Umbilical cord (tissue), 2 donors: ENCODE measurements at places on chromosomes 12 and 14. TPM values are rescaled to one million over a fixed set of nuclear protein-coding genes. Genes with fewer than 3 reads are reported as not detected.

GRCh38 chr12:58907391-58907790 lies 12.9 kb downstream of the LRIG3 start:
- DNase-seq = no peak

The GPRC5D gene
- total RNA-seq = not detected

DNA sequence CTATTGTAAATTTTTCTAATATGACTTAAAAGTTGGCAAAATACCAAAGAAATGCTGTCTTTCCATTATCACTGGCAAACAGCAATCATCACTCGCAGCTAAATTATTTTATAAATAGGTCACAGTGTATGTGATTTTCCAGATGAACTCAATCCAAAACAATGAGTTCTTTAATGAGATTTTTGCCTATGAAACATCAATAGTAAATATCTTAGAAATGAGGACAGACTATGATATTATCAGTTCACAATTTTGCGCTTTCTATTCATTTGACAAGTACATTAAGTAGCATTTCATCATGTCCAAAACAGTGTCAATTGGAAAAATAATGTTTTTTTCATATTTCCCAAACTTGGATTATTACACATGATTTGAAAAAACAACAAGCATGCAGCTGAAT lies 65.7 kb downstream of the PIK3C2G start:
- DNase-seq = no peak

DNA sequence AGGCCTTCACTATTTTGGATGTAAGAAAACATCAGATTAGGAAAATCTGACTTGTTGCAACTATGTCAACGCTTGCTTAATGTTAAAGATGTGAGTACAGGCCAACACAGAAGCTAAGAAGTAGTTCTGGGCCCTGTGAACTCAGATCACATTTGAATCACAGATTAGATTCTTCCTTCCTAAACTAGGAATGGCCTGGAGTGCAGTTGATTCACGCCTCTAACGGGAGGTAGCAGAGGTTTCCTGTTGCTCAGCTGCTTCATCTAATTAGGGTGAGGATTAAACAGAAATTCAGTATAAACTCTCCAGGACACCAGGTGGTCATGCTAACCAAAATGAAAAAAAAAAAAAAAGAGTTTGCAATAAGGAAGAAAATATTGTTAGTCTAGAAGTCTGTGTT lies 314.3 kb downstream of the TRHDE start:
- DNase-seq = no peak

The COX8C gene
- not detected for total RNA-seq

- DNase-seq = no peak
These were observed 5.2 kb downstream of the GSKIP start for GRCh38 chr14:96368534-96368933.

The MSI1 gene
- 0.96 TPM for total RNA-seq

The COA8 gene
- total RNA-seq = 29.6 TPM
